HL-60 (cell line): ENCODE measurements at places on chromosomes 3 and 15.

DNA sequence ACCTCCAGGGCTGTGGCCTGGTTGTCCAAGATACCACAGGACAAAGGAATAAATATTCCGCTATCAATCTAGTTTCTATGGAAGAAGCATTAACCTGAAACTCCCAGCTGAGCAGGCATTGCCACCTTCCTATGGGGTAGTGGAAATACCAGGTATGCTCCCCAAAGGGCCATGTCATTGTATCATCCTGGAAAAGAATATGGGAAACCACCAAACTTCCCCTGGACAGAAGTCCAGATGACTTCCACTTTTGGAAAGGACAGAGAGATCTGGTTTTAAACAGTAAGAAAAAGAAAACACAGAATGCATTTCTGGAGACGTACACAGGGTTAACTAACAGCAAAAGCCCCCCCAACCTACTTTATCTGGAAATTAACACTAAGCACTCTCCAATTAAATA lies 100.2 kb downstream of the RFTN1 start:
- no peak for DNase-seq

DNA sequence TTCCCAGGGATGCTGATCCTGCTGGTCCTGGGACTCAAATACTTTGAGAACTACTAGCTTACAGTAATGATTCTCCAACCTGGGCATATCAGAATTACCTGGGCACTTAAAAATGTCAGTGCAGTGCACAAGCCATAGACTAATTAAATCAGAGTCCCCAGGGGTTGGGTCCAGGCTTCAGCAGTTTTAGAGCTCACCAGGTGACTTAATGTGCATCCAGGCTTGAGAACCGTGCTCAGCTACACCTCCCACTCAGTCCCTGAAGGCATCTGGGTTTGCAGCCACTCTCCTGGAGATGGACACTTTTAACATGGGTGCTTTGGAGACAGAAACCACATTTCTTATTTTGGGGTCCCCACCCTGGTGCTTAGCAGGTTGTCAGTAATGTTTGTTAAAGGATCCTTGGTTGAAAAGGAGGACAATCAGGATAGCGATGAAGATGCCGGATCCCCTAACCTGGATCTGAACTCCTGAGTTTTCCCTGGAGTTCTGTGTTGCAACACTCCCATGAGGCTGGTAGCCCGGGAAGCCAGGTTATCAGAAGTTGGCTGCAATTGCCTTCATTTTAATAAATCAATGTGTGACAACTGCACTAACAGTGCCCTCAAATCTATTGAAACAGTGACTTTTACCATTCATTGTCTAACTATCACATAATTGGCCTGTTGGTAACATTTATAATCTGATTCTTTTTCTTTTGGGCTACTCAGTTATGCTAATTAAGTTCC lies 48.1 kb downstream of the BFSP2 start:
- no peak for DNase-seq

DNA sequence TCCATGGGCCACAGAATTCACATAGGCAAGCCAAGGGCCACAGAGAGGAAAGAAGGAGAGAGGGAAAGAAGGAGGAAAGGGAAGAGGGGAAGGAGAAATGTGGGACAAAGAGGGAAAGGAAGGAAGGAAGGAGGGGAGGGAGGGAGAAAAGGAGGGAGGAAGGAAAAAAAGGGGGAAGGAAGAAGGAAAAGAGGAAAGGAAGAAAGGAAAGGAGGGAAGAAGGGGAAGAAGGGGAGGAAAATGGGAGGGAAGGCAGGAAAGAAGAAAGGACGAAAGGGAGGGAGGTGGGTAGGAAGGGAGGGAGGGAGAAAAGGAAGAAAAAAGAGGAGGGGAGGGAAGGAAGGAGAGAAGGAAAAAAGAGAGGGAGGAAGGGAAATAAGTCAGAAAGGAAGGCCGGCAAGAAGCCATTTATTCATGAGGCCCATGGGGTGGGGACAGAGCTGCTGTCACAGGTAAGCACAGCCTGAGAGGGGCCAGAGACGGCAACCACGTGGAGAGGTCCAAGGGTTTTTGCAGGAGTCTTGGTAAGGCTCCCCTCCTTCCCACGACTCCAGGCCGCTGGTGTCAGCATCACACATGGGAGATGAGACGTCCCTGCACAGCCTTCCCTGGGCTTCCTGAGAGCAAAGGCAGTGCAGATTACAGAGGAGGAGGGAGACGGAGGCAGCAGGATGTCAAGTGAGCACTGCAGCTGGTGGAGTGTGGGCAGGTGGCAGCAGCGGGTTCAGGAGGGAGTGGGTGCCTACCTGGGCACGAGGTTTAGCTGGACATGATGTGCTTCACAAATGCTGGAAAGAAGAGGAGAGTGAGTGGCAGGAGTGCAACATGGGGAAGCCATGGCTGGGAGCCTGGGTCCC lies 5.5 kb downstream of the MYL3 start:
- no peak for DNase-seq

DNA sequence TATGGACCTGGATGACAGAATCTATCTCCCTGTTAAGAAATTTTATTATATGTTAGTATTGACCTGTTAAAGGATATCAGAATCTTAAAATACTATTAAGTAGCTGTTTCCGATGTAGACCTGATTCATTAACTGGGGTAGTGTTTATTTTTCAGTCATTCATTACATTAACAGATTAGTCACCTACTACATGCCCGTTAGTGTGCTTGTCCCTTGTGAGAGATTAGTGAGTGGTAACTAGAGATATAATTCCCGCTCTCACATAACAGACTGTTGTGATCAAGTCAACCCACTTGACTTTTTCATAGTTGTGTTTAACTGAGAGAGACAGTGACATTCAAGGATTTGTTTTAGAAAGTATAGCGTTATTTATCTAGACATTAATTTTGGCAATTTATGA lies 166.8 kb downstream of the TCF12 start:
- no peak for DNase-seq

- DNase-seq, result no peak
Measured at GRCh38 chr15:49989498-49989897, 129.5 kb downstream of the ATP8B4 start.

GRCh38 chr15:52076889-52077781 lies 35.4 kb downstream of the BCL2L10 start:
- no peak for DNase-seq

- DNase-seq, result no peak
Measured at GRCh38 chr3:62293051-62293780, 80.1 kb downstream of the FEZF2 start.

DNA sequence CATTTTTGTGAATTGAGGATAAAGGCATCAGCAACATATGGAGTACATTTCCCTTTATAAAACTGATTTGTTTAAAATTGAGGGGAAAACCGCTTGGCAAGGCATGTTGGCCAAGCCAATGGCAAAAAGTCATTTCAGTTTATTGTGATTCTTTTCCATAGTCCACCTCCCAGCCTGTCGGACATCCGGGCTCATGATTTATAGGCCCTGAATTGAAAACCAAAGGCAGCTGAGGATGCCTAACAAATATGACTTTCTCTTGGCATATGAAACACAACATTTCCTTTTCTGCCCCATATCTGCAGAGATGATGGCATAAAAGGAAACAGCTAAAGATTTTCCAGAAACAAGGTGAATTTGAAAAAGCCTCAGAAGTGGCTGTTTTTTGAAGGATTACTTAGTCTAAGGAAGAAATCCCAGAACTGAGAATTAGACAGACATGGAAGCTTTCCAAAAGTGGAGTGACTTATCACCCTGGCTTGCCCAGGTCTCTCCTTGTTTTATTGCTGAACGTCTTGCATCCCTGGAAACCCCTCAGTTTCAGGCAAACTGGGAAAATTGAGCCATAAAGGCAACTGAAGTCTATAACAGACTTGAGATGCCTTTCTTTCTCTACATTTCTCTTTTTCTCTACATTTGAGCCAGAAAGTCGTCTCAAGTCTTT lies 74.0 kb downstream of the COL8A1 start:
- no peak for DNase-seq

- DNase-seq, result no peak
Measured at GRCh38 chr3:76923485-76923884, 116.4 kb upstream of the ROBO2 start.

GRCh38 chr3:1139071-1139470 lies 46.2 kb downstream of the CNTN6 start:
- no peak for DNase-seq

GRCh38 chr3:161821591-161821990 lies 325.0 kb downstream of the OTOL1 start:
- DNase-seq, result no peak

DNA sequence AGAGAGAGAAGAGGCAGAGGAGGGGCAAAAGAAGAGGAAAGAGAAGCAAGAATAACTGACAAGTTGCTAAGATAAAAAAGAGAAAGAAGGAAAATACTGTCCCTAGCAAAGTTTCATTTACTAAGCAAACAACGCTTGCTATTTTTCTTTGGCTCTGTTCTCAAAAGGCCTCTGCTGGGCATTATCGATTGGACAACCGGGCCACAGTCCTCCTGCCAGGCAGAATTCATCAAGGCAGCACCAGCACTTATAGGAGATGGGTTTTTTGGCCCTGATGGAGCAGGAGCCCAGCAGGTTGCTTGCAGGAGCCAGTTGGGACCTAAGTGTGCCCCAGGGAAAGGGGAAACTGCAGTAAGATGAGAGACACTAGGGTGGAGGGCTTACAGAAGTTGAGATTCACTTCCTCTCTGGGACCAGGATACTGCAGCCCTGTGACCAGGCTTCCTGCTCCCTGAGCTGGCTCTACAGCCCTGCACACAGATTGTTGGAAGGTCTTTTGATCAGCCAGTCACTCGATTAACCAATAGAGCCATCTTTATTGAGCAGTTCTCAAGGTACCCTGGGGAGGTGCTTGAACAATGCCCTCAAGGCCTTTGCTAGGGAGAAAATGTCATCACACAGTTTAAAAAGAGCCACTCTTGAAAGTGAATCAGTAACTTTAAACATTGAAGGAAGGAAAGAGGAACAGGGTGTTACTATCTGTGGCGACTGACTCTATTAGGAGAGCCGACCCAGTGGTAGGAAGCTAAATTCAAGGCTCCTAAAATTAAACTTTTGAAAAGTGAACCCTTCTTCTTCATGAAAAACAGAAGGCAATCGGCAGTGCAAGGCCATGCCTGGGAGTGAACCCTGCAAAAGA lies 28.8 kb upstream of the GLCE start:
- peak; percentile 20 for DNase-seq

GRCh38 chr3:142853270-142854168 lies 35.4 kb downstream of the PCOLCE2 start:
- DNase-seq, result no peak

GRCh38 chr3:196640297-196641018 lies 964 bp downstream of the NRROS start:
- DNase-seq, result peak; percentile 47

- no peak for DNase-seq
Measured at GRCh38 chr3:44359146-44359751, 20.7 kb downstream of the TCAIM start.

DNA sequence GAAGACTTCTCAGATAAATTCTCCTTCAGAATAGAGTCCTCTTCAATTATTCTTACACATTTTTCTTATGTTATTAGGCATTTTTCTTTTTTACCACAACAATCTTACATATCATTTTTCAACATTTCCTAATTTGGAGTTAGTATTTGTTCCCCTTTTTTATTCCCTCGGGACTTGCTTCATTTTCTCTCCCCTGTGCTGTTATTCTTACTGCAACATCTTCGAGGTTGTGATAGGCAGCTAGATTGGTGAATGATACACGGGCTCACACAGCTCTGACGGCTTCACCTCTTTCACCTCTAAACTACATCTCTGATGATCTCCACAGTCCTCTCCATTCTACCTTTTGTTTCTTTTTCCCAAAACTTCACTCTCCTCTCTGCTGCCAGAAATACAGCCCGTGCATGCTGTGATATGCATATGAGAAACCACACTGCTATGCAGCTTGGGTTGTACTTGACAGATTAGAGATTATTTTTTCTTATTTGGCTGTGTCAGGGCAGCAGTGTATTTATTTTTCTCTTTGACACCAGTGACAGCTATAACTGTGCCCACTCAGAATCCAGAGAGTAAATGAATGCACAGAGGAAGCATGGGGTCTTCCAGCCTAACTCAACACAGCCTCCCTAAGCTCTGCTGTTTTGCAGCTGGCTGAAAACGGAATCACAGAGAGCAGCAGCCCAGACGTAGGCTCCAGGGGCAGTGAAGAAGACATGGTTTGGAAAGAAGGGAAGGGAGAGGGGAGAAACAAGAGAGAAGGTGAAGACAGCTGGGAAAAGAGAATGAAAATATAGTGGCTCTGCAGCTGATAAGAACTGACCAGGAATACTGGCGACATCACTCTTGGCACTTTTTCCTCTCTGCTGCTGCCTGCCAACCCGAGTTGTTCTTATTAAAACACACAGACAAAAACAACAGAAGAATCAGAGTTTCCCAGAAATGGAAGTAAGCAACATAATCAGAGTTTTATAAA lies 61.8 kb downstream of the SLC9A9 start:
- no peak for DNase-seq

DNA sequence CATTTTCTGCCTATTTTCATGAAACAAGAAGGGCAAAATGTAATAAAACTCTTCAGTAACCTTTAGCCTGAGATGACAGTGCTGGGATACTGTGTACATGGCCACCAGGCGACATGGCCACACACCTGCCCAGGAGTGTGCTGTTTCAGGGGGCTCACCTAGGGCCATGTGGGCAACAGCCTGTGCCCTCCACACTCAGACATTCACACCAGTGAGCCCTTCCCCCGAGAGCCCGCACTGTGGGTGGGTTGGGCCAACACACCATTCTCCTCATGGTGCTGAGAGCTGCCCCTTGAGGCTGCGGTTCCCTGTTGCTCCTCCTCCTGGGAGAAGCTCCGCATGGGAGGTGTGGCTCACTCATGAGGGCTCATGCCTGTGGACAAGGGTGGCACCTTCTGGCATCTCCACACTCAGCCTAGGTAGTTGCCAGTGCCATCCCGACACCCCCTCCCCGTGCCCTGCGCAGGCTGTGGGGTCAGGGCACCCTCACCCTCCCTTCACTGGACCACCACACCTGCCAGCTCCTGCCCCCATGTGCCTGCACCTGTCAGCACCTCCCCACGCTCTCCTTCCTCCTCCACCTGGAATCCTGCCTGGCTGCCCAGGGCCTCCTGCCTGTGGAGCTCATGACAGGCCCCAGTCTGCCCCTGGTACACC lies 19.7 kb downstream of the OCA2 start:
- no peak for DNase-seq

GRCh38 chr15:44585633-44586032 lies 48.7 kb downstream of the EIF3J start:
- no peak for DNase-seq

DNA sequence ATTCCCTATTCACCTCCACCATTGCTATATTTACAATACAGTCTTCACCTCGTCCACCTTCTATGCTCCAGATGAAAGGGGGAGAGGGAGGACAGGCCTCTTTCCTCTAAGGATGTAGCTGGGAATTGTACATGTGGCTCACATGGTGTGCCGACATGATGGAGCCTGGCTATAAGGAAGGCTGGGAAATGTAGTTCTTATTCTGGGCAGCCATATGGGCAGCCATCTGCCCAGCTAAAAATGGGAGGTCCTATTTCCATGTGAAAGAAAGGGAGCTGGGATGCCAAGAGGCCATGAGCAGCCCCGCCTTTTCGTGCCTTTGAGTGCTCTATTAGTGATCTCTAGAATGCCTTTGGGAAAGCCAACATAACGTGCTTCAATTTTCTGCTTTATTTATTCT lies 27.1 kb upstream of the MGLL start:
- DNase-seq, result no peak
